A172 (cell line): ENCODE measurements at places on chromosomes 2 and 18. TPM values are rescaled to one million over a fixed set of nuclear protein-coding genes. Genes with fewer than 3 reads are reported as not detected.

ICA1L gene
- total RNA-seq: 9.7 and 14.4 TPM in 2 replicates

CCDC141 gene
- total RNA-seq: 0.31 TPM in 1 of 2 replicates, not detected in the other

FAM237A gene
- not detected in 2 replicates for total RNA-seq

DNA sequence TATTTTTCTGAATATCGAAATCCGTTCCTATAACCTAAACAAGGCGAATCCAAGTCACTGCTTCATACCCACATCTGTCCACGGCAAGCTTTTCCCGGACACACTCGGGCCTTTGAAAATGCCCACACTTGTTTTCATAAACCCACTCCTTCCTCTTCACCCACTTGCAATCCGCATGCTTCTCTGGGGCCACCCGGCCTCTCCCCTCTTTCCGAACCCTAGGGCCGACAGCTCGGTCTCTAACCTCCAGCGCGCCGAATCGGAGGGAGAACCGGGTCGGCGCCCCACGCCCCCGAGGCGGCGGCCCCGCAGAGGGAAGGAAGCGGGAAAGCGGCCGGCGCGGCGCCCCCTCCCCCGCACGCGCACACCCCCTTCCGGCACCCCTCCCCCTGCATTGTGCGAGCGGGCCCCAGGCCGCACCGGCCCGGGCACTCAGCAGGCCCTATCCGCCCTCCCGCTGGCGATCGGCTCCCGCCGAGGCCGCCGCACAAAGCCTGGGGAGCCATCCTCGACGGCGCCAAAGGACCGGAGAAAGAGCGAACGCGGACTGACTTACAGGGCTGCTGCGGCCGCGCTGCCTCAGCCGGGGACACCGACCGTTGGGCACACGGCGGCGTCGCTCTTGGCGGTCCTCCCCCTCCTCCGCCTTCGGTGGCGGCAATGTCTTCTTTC, 467 bp downstream of the PUM2 start:
- DNase-seq: peak; percentile 37

GRCh38 chr2:11583840-11584524, 50.1 kb downstream of the GREB1 start:
- DNase-seq: peak; percentile 90

- no peak for DNase-seq
These were observed 139.3 kb upstream of the DOK6 start for GRCh38 chr18:69261406-69261805.

GRCh38 chr2:9594366-9595054, 36.3 kb downstream of the YWHAQ start:
- peak; percentile 74 for DNase-seq

GRCh38 chr2:239222312-239222660, 178.5 kb downstream of the HDAC4 start:
- DNase-seq: no peak

DNA sequence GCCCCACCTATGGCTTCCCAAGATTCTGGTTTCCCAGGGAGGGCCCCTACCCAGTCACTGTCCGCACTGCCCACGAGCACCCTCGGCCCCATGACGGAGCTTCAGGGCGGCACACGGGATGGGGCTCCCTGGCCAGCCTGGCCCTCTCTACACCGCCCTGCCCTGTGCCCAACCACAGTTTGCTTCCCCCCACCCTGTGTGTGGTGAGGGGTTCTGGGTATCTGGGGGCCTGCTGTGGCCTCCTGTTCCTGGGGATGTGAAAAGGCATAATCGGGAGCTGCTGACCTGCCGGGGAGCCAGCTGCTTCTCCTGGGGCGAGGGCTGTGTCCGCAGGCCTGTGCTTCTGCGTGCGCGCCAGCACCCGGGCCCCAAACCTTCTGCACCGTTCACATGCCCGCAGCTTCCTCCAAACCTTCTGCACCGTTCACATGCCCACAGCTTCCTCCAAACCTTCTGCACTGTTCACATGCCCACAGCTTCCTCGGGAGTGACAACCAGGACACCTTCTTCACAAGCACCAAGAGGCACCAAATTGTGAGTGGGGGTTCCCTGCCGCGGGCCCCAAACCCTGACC, 12.4 kb downstream of the ANO7 start:
- DNase-seq: no peak

DNA sequence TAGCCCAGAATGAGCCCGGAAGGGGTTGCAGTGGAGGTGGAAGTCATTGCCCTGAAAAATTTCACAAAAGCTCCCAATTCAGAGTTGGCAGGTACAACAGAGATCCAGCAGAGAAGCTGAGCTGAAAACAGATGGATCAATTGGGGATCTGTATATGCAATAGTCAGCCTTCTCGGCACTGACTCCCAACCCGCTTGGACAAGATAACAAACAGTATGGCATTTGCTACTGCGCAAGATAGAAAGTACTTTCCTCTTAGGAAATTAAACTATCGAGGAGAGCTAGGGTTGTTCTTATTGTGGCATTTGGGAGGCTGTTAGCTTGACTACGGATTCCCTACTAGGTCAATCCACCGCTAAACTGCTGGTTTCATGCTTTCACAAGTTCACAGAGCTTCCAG, 11.6 kb upstream of the IER3IP1 start:
- no peak for DNase-seq

DNA sequence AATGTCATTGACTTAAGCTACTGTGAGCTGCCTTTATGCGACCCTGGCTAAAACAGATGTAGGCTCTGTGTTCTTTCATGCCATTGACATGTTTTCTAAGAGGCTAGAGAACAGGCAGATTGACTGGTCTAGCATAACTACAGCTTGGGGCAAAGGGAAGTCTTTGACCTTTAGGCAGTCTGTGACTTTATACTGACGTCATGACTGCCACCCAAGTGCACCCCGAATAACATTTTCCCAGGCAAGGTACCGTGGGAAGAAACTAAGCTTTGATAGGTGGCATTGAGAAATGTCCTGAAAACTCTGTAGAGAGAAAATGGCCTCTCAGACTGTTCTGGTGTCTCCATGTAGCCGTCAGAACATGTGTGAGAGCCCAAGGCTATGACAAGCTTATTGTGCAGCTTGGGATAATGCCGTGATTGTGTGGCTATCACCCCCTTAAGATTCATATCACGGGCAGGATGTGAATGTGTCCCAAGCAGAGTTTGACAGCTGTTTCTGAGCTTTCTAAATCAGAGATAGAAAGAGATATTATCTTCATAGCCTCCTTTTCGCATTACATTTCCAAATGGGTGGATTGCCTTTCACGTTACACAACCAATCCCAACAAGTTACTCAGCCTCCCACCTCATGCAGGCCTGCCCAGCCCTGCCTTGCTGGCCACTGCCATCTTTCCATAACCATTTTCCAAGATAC, 672.2 kb upstream of the ACVR2A start:
- no peak for DNase-seq
